ENCODE measurements at places on chromosomes 13 and 19. TPM values are rescaled to one million over a fixed set of nuclear protein-coding genes. Genes with fewer than 3 reads are reported as not detected.

GRCh38 chr19:4971424-4971793 lies 2.5 kb downstream of the KDM4B start:
- ATAC-seq = no peak

DNA sequence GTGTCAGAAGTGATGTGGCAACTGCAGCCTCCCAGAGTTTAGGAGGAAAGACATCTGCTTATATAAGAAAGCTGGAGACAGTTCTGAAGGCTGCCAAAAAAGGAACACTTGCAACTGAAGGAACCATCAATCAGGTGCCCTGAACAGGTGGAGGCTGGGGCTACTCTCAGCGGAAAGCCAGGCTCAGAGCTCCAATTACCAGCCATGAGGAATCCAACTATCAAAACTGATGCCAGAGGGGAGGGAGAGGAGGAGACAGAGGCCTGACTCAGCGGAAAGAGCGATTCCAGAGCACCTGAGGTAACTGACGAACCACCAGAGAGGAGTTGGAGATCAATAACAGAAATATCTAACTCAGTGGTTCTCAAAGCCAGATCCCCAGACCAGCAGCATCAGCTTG lies 24.3 kb downstream of the LEUTX start:
- ATAC-seq = no peak

The ZNF230 gene
- total RNA-seq = 2.9 TPM

GRCh38 chr13:20669162-20669561 lies 34.3 kb upstream of the IL17D start:
- no peak for ATAC-seq

GRCh38 chr19:38151242-38151641 lies 72.8 kb downstream of the DPF1 start:
- no peak for ATAC-seq

GRCh38 chr19:33298146-33298911 lies 4.0 kb downstream of the CEBPA start:
- ATAC-seq = no peak

The SLC25A23 gene
- total RNA-seq = 28.7 TPM

All from motor neuron (in vitro differentiated cells).